ENCODE measurements at places on chromosomes 11 and 22.

GRCh38 chr11:110955776-110956175 is 243.5 kb upstream of the ARHGAP20 start:
- DNase-seq = no peak

DNA sequence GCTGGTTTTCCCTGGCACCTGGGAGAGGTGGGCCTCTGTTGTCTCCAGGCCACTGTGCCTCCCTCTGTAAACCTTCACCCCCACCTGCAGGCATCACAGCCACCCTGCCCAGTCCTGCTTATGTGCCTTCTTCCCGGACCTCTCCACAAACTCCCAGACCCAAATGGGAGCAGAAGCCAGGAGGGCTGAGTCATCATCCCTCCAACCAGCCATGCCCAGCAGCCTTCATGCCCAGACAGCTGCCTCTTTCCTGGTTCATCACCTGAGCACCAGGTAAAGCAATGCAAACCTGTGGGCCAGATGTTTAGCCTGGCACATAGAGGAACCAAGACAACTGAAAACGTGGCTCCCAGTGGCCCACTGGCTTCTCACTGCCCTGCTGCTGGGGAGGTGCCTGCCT is 2.1 kb upstream of the TMPRSS4 start:
- DNase-seq = no peak

DNA sequence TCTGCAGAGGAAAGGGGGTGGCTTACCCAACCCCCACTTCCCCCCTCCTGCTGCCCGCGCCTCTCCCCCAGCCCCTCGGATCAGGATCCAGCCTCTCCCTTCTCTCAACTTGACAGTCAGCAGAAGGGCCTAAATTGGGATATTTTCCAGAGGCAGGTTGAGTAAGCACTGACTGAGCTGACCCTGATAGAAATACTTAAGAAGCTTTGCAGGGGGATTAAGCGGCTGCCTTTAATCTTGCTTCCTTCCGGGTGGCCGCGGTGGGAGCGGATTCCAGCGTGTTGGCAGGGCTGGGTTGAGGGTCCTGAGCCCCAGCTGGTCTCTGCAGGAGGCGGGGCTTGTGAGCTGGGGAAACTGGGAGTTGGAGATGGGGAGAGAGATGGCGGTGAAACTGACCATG is 445.2 kb downstream of the NTM start:
- DNase-seq = no peak

GRCh38 chr22:27116312-27117086 is 459.1 kb downstream of the MIAT start:
- DNase-seq = no peak

GRCh38 chr11:24521601-24522000 is 24.7 kb downstream of the LUZP2 start:
- no peak for DNase-seq

DNA sequence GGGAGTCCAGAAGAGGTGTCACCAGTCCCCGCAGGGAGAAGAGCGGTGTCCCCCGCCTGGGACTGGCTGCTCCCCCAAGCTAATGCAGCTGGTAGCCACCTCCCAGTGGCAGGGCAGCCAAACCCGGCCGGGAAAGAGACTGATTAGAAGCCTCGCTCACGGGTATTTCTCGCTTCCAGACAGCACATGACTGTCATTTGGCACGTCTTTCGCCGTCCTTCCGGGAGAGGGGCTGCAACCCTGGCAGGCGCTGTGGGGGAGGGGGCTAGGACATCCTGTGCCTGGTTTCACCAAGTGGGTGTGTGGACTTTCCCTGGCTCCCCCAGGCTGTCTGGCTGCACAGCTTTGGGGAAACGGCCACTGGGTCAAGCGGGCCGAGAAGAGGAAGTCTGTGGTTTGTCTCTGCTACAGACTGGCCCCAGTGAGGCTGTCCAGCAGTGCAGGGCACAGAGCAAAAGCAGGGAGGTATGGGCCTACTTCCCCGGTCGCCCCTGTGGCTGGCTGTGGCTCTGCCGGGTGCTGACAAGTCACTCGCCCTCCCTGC is 3.8 kb downstream of the CD81 start:
- DNase-seq = no peak

DNA sequence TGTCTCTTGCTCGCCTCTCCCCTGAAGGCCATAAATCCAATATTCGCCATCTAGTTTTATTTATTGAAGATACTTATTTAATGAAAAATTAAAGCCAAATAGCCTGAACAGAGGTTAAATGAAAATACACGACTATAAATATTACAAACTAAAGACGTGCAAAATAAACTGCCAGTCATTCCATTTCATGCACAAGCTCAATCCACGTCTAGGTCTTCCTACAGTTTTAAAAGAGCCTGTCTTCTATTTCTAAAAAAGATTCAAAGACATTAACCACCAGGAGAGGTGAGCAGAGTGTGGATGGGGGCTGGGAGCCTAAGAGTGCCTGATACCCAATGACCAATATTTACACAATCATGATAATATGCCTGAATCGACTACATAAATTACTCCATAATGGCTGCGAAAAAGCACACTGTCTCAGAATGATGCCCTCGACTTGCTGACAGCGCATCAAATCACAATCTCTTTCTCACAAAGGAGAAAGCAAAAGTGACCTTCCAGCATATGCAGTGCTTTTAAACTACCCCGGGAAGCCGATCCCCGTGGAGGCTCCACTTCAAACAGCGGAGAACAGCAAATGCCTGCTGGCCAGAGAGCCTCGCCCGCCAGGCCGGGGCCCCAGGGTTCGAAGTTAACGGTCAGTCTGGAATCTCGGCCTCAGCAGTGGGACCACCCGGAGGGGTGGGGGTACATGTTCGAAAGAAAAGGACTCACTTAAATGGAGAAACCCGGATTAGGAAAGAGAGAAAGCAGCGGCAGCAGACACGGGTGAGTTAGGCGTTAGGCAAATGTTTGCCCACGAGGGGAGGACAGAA is 1.7 kb downstream of the FCHSD2 start:
- no peak for DNase-seq

GRCh38 chr11:96863520-96863919 is 473.7 kb downstream of the JRKL start:
- no peak for DNase-seq

GRCh38 chr11:92443199-92443598 is 218.6 kb downstream of the FAT3 start:
- DNase-seq = no peak

- no peak for DNase-seq
Observed at GRCh38 chr11:88420165-88420791, 82.7 kb upstream of the CTSC start.

DNA sequence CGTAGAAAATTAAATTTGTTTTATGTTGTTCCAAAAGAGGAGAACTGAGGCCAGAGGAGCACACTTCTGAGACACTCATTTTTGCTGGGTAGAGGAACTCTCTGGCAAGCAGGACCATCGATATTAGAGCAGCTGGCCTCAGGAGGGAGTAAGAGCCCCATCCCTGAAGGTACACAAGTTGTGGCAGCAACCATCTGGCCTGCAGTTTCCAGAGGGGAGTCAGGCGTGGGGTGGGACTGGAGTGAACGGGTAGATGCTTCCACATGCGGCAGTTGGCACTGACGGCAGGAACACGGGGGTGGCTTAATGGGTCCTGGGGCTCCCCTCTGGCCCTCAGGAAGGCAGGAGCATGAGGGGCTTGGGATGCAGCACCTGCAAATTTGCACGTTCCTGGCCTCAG is 13.2 kb upstream of the SSTR3 start:
- DNase-seq = peak; percentile 68

- DNase-seq = no peak
Observed at GRCh38 chr11:47905358-47906059, 57.4 kb upstream of the NUP160 start.
